T-helper 2 cell (primary cell): ENCODE measurements at places on chromosomes 3 and 15.

GRCh38 chr3:177425042-177425441, 227.8 kb upstream of the TBL1XR1 start:
- DNase-seq: no peak

GRCh38 chr3:169669816-169670215, 6.3 kb upstream of the MECOM start:
- no peak for DNase-seq

- no peak for DNase-seq
Observed at GRCh38 chr3:156818890-156819289, 7.3 kb upstream of the LEKR1 start.

- no peak for DNase-seq
Observed at GRCh38 chr15:29003840-29004233, 118.1 kb downstream of the APBA2 start.

DNA sequence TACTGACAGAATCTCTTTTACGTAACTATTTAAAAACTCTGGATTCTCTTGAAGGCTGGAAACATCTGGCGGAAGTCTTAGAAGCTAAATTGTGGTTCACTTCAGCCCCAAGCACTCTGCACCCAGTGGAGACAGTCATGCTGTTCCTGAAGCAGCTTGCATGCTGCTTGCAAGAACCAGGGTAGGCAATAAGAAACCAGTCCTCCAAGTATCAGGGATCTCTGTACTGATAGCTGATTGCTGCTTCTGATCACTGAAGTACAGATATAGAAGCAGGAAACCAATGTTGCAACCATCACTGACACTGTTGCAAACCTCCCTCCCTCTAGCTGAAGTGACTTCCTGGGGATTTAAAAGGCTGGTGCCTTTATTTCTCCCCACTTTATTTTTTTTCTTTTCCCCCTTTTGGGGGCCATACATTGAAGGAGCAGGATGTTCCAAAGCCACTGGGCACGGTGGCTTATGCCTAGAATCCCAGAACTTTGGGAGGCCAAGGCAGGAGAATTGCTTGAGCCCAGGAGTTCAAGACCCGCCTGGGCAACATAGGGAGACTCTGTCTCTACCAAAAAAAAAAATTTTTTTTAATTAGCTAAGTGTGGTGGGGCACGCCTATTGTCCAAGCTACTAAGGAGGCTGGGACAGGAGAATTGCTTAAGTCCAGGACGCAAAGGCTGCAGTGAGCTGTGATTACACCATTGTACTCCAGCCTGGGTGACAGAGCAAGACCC, 15.3 kb downstream of the SPCS1 start:
- no peak for DNase-seq

DNA sequence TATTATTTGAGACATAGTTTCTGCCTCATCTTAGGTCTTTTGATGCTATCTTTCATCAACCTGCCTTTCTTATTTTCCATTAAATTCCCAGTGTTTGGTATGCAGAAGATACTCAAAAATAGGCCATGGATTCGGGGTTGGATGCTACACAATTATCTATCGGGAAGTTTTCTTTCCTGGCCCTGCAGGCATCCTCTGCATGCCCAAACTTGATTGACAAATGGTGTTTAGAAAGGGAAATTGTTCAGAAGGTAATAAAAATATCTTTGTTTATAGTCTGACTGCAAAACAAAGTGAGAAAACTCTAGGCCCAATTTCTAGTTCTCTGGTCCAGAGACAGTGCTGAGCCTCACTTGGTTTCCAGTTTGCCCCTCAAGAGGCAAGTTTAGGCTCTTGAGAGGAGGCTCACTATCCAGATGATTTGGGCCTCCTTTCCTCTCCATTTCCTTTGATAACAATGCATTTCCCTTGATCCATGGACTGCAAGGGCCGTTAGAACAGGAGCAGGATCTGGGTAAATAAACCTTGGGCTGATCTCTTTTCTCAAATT, 157.1 kb upstream of the DPH6 start:
- DNase-seq: no peak

- no peak for DNase-seq
Observed at GRCh38 chr3:61331929-61332552, 80.8 kb upstream of the FHIT start.

- DNase-seq: no peak
Observed at GRCh38 chr3:55567615-55568014, 80.5 kb upstream of the WNT5A start.

GRCh38 chr3:127722091-127722784, 49.5 kb downstream of the ABTB1 start:
- no peak for DNase-seq

DNA sequence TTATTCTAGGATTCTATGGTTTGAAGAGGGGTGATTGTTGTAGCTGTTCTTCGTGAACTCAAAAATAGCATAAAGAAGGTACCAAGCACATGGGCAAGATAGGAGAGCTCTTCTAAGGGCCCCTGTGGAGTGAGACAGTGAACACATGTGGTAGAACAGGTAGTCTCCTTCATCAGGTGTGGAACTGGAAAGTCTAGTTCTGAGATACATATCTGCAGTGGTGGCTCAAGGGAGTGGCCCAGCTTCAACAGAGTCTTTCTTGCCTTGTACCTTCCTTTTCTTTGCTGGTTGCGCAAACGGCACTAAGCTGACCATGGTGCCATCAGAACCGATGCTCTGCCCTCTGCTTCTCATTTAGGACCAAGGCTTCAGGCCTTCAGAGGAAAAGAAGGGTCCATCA, 65.2 kb downstream of the CERS3 start:
- no peak for DNase-seq

GRCh38 chr3:102866845-102867244, 432.0 kb downstream of the ZPLD1 start:
- no peak for DNase-seq

- no peak for DNase-seq
Observed at GRCh38 chr15:43239732-43240491, 19.1 kb upstream of the EPB42 start.

DNA sequence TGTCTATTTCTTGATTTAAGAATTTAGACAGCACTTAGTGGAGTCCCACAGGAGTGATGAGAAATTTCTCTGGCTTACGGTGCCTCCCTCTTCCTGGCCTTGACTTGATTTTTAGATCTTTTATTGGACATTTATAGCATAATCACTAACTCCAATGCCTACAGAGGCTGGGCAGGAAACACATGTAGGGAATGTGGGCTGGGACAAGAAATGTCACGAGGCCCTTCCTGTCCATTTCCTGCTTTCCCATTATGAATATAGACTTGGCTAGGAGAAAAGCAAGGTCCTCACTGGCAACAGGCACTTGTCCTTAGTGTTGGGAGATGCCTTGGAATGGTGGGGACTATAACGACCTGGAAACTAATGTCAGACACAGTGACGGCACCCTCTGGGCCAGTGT, 100.3 kb downstream of the MYLK start:
- DNase-seq: no peak

DNA sequence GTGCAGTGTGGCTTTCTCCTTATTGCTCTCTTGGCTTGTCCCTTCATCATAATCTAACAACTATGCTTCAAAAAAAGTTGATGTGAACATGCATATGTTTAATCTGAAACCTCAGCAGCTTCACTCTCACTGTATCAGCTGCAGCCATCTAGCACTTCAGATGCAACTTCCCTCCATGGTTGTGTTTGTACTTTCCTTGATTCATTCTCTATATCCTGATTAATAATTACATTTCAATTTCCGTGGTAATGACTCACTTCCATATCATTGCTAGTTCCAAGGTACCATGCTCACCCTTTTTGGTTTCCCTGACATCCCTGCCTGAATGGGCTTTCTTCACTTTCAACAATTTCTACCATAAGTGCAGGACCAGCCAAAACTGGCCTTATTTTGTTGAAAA, 51.2 kb downstream of the MDFIC2 start:
- DNase-seq: no peak

- peak; percentile 7 for DNase-seq
Observed at GRCh38 chr3:99648101-99648500, 9.7 kb downstream of the COL8A1 start.

DNA sequence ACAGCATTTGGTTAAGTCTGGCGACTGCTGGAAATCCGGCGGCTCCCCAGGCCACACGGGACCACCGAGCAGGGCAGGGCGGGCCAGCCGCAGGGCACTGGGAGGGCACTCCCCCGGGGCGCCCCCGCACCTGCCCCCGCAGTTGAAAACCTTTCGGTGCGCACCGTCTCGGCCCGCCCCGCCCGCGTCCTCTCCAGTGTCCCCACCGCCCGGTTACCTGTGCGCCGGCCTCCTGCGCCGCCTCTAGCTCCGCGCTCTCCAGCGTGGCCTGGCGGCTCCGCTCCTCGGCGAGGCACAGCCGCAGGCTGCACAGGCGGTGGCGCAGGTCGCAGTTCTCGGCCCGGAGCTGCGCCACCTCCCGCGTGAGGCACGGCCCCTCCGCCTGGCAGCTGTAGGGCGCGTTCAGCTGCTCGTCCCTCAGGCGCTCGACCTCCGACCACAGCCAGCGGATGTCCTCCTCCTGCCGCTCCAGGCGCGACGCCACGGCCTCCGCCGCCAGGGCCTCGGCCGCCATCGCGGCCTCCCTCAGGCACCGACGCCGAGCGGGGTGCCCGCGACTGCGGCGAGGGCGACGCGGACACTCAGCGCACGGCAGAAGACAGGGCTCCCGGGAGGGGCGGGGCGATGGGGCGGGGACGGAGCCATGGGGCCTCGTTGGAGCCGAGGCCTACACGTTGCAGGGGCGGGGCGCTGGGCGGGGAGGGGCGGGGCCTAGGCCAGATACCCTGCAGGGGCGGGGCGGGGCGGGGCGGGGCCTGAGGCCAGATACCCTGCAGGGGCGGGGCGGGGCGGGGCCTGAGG, at the start of gene TARS3:
TARS3 (minus strand) TSS at position 600 of the 801 bp plus-strand sequence; CDS start at position 514, 86 bp downstream.
- DNase-seq: peak; percentile 99

DNA sequence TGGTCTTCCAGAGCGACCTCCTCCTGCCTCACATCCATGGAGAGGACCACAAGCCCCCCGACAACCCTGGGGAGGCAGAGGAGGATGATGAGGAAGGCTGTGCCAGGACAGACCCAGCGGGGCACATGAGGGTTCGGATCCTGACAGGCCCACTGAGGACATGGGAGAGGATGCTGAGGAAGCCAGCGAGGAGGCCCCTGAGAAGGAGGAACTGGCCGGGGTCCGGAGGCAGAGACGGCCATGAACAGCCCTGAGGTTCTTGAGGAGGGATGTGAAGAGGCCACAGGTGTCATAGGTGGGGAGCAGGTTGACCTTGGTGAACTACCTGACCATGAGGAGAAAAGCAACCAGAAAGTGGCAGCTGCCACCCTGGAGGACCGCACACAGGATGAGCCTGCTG, 54.9 kb upstream of the WNT7A start:
- DNase-seq: no peak

GRCh38 chr15:26325495-26325894, 447.4 kb downstream of the GABRB3 start:
- DNase-seq: no peak

DNA sequence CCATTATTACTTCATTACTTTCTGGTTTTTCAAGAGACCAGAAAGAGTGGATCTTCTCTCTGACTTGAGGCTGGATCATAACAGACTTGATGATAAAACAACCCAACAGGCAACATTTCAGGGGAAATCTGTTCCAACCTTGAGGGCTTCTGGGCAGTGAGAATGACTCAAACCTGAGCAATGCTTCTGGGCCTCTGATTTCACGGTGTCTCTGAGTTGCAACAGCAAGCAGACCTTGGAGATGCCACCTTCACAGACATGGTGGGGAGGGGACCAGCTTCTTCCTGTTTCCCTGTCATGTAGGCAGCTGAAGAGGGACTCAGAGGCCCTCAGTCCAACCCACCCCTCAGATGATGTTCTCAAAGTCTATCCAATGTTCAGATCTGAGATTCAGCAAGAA, 104.0 kb downstream of the ABHD5 start:
- DNase-seq: no peak

GRCh38 chr3:117962750-117963149, 1071.9 kb downstream of the IGSF11 start:
- DNase-seq: no peak

DNA sequence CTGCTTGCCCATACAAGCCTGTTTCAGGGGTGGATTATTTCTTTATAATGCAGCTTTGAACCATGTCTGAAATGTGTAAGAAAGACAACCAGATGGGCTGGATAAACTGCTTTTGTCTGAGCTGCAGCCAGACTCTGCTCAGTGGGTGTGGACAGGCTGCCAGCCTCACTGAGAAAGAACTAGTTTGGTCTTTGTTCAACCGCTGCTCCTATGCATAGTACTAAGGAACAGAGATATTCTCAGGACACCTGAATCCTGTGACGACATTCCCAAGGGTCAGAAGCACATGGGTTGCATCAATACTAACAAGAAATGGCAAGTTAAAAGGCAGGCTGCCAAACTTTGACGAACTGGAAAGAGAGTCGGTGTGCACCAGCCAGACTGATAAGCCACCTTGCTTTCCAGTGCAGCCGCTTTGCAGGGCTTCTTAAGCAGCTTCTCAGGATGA, 57.2 kb downstream of the PLD1 start:
- no peak for DNase-seq

DNA sequence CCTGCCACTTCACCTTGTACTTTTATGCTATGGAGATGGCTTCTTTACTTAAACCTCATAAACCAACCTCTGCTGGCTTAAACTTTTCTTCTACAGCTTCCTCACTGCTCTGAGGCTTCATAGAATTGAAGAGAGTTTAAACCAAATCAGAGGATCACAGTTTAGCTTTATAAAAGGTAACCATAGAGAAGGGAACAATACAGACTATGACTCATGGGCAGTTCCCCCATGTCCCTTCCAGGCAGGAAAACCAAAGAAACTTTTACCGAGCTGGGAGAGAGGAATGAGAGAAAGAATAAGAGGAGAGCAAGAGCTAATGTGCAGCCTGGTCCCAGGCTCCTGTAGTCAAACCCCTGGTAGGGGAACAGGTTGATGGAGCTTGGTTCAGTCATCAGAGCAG, 53.9 kb upstream of the NEDD4 start:
- no peak for DNase-seq

- DNase-seq: no peak
Observed at GRCh38 chr15:61100512-61100911, 128.6 kb downstream of the RORA start.

- DNase-seq: no peak
Observed at GRCh38 chr3:11818033-11818432, 28.7 kb downstream of the TAMM41 start.

GRCh38 chr15:101379647-101380046, 84.6 kb upstream of the SNRPA1 start:
- no peak for DNase-seq

GRCh38 chr3:35639254-35640186, at the start of gene ARPP21:
Gene ARPP21, plus strand, starts transcription at chr3:35639525. Its CDS starts 42,227 bp downstream, at chr3:35681752.
- DNase-seq: no peak

GRCh38 chr15:46622851-46623250, 988.0 kb downstream of the SQOR start:
- DNase-seq: no peak

DNA sequence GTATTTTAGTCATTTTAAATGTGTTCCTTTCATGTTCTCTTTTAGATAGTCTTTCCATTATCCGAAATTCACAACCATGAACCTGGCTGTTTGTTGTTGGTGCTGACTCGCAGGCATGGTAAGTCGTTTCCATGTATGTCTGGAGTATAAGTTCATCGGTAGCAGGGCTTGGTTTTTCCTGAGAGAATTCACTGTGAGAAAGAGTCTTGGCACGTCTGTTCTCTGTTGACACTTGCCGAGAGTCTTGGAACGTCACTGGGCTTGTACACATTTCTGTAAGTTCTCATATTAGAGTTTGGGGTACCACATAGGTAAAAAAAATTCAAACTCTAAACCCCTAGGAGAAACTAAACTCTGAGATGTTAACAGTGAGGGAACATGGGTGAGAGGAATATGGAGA, 29.4 kb upstream of the EIF4A2 start:
- DNase-seq: no peak

GRCh38 chr15:77026501-77027110, 31.7 kb downstream of the PSTPIP1 start:
- no peak for DNase-seq

- DNase-seq: no peak
Observed at GRCh38 chr15:51460796-51461195, 119.3 kb downstream of the GLDN start.
